ENCODE measurements at places on chromosomes 7 and 10.

DNA sequence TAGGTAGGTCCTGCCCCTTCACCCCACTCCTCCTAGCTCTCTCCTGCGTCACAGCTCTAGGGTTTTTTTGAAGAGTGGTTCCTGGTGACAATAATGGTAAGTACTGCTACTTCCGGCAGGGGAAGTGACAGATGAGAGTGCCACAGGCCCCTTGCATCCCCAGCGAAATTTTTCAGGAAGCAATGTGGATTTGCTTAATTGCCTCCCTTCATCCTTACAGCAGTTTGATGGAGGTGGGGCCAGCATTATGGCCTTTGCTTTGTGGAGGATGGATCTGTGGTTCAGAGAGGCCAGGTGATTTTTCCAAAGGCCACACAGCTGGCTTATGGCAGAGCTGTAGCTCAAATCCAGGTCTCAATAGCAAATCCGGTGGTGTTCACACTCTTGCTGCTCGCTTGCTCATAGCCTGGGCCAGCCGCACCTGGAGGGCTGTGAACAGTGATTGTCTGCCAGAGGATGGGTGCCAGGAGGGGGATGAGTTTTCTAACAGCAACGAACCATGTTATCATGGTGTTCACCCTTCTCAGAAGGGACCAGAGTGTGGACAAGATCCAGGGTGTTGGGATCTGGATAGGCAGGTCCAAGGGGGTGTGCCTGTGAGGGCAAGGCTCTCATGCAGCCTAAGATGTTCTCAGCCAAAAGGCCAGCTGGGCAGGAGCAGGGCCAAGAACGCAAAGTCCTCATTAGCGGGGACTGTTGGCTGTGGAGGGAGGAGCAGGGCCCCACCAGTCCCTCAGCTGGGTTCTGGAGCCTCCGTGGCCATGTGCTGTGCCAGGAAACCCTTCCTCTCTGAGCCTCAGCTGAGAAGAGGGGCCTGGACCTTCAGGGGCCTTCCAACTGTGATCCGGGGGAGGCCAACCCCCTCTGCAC, 89.0 kb downstream of the EMX2 start:
- DNase-seq, result no peak

DNA sequence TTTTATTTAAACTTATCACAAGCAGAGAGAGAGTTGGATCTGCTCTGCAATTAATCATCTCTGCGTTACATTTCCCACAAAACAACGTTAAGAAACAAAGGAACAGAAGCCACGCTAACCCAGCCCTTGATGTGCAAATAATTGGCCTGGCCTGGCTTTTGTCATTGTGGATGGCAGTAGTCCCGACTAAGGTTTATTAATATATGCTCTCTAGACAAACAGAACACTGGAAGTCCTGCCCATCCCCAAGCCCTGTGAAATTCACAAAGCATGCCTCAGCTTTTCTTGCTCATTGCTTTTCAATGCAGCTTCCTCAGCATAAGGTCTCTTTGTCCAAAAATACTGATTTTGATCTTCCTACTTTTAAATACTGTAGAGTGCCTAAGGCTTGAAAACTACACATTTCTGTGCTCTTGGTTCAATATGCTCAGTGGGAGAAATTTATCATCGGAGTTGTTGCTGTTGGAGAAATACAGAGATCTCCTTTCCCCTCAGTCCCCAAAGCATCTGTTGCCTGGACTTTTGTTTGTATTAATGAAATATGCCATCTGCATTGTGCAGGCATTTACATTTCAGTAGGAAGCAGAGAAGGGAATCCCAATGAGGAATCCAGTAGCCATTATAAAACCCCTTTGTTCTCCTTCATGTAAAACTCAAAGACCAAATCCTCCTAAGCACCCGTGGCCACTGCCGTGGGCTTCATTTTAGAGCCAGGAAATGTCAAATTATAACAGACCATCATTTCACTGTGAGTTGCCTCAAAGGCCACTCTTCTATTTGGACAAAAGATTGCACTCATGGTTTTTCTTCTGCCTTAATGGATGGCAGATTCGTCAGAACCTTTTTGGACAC, 61.1 kb downstream of the SORCS1 start:
- no peak for DNase-seq

- DNase-seq, result no peak
Measured at GRCh38 chr10:52004342-52004949, 305.1 kb upstream of the CSTF2T start.

GRCh38 chr7:15602236-15602635, 40.4 kb upstream of the AGMO start:
- DNase-seq, result no peak

DNA sequence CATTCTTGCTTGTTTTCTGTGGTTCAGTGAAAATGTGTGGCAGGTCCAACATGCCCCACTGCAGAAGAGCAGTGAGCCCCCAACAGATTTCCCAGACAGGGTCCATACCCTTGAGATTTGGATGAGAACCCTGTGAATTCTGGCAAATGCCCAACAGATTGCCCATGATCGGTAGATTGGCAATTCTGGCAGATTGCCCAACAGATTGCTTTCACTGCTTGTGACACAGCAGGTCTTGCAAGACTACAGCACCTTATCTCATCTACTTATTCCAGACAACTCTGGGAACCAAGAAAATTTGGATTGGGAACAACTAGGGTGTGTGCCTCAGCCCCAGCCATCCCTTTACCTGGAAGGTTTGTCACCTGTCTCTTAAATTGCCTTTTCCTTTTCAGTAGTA, 143.7 kb upstream of the COL1A2 start:
- no peak for DNase-seq

GRCh38 chr10:121466424-121466823, 131.8 kb downstream of the FGFR2 start:
- DNase-seq, result no peak

DNA sequence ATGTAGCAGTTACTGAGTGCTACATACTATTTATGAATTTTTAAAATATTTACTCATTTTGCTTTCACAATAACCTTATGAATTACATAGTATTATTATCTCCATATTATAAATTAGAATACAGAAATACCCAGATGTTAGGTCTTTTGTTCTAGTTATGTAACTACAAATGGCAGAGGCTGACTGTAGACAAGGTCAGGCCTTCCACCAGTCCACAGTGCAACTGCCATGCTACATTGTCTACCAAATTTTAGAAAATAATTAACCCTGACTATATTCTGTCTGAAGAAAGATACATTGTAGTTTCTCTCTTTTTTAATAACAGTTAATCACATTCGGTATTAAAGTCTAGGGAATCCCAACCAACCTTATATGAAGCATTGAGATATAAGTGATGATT, 280.9 kb downstream of the MALRD1 start:
- no peak for DNase-seq

- no peak for DNase-seq
Measured at GRCh38 chr10:97852840-97853405, 3.3 kb downstream of the GOLGA7B start.

GRCh38 chr10:100009793-100010676, at the start of gene DNMBP:
DNMBP (minus strand) TSS chr10:100009947; CDS start chr10:99972124, 37,823 bp downstream.
- peak; percentile 82 for DNase-seq

- no peak for DNase-seq
Measured at GRCh38 chr7:141288626-141289025, 214.8 kb downstream of the TMEM178B start.

DNA sequence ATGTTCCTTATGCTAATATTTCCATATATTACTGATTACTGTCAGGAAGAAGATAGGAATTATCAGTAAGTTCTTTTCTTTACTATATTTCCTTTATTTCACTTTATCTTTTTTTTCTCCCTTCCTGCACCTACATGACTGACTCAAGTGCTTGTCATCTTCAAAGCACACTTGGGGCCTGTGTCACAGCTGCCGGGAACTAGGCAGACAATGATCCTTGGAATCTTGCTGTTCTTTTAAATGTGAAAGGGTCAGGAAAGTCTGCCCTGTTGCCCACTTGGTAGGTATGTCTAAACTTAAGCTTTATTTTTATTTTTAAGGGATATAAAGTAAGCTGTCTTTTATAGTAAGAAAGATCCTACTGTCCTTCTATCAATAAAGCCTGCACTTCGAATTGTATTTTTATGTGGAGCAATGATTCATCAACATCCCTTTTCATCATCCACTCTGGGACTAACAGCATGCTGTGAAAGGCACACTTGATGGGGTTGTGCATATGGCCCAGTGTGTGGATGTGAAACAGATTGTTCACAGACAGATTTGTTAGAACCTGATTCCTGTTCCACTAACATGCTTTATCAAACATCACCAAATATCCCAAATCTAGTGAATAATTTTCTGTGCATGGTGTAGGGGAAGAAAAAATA, 556.9 kb downstream of the DNAJB9 start:
- DNase-seq, result no peak

GRCh38 chr7:114649689-114650088, 235.1 kb downstream of the FOXP2 start:
- no peak for DNase-seq

GRCh38 chr7:75905785-75906604, 9.0 kb upstream of the POR start:
- no peak for DNase-seq

DNA sequence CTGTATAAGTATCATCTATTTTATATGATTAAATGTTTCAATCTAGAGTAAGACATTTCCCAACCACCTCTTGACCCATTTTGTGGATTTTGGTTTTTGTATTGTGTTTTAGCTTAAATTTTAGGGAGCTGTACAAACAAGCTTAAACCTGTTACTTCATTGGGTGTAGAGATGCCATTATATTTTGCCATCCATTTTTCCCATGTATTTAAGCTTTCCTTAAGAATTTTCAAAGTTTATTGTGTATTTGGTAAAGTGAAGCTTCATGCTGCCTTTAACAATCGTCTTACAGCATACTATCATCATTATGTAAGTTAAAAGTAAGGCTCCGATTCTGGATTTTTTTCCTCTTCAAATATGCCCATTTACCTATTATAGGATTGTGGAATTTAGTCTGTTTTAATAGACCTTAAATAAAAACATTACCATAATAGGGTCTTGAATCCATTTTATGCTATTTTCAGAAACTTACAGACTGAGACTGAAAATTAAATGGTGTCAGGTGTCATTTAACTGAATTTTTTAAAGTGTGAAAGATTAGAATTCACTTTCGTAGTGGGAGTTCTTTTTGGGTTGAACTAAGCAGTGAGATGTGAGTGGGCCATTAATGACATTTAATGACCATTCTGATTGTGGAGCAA, 2.2 kb downstream of the KMT2E start:
- no peak for DNase-seq

GRCh38 chr7:40299097-40299496, 164.3 kb downstream of the SUGCT start:
- no peak for DNase-seq

- DNase-seq, result no peak
Measured at GRCh38 chr7:139829025-139829774, at the start of gene TBXAS1. TBXAS1 (plus strand) TSS chr7:139829264; CDS start chr7:139829391, 127 bp downstream.

DNA sequence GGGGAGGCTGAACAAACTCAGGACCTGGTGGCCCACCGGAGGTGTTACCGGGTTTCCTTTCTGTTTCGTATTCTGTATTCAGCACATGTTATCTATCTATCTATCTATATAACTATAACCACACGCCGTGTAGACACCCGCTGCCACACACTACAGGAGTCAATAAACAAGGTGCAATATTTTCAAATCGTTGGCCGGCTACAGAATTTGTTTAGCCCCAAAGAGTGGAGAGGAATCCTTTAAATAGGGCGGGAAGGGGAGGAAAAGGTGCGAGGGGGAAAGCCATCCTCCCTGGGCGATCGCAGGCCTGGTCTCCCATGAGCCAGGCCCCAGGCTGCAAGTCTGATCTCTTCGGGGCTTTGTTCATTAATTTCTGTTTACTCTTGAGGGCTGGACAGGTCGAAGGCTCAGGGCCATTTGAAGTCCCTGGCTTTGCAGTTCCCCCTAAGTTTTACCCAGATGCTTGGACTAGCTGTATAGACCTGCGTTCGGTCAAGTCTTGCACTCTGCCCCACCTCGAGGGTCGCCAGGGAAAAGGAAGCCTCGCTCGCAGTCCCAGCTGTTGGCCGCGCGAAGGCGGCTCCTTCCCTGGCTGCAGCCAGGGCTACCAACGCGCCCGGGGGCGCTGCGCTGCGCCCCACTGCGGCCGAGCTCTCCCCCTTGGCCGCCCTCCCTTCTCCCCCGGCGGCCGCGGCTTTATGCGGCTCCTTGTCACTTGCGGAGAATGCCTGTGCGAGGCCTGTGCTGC, 3.8 kb downstream of the NKX2-3 start:
- no peak for DNase-seq

DNA sequence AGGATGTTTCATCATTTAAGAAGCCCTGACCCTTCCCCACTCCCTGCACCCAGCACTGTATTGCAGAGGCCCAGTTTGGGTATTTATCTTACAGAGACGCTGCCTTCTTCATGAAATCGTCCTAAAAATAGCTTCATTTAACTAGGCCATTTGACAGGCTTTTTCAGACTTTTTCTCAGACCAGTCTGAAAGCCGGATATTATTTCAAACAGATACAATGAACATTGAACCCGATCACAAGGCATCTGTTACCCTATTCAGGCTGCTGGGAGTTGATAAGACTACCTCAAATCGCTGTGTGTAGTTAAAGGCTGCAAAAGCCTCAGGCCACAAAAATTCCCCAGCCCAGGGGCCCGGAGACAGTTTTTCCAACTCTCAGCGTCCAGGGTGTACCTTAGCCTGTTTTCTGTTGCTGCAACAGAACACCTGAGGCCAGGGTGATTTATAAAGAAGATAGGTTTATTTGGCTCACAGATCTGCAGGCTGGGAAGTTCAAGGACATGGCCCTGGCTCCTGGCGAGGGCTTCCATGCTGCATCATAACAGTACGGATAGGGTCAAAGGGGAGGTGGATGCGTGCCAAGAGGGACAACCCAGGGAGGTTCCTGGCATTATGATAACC, 130.7 kb upstream of the SH2B2 start:
- no peak for DNase-seq

DNA sequence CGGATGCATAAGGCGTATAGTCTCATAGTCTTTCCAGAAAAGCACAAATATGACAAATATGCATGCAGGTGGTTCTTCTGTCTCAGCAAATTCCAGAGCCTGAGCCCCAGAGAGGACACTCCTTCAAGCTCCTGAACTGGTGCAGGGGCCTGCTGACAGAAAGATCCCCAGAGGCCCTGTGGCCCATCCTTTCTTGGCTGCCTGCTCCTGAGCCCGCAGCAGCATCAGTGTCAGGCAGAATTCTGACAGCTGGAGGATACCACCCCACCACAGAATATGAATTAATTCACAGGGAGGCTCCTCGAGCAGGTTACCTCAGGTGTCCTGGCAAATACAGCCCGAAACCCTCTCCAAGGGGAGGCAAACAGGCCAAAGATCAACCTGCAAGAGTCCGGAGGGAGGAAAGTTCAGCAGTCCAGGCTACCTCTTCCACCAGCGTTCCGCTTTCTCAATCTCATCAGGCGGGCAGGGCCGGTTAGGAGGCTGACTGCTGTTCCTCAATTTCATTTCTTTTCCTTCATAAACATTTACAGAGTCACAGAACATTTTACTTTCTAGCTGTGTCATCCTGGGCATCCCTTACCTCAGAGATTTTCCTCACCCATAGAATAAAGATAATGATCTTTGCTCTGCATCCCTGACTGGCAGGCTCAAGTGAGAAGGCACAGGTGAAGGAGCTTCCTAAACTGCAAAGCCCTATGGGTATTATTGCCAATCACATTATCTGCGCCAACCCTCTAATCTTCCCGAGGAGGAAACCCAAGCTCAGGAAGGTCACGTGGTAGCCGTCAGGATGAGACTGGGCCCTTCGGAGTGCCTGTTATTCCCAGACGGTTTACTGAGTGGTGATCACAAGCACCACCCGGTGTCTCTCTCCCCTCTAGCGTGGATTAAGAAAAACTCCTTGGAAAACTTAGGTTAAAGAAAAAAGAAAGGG, 1.4 kb downstream of the DNAJB12 start:
- DNase-seq, result no peak
